Cardiac fibroblast (primary cell): ENCODE measurements at places on chromosomes 1 and 21.

GRCh38 chr1:20448671-20449071 lies 37.3 kb downstream of the CAMK2N1 start:
- no peak for DNase-seq

DNA sequence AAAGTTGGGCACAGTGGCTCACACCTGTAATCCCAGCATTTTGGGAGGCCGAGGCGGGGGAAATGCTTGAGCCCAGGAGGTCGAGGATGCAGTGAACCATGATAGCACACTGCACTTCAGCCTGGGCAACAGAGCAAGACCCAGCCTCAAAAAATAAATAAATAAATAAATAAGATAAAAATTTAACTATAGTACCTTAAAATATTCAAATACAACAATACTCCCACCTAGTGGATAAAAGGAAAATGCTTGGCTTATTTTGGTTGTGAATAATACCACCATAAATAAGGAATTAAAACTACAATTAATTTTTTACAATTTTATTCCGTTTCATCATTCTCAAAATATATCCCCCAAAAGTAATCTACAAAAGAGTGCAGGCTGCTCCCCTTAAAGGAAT lies 8.1 kb downstream of the PSMG1 start:
- peak; percentile 28 for DNase-seq

- peak; percentile 85 for DNase-seq
Measured at GRCh38 chr1:56255516-56256152, 323.7 kb downstream of the PLPP3 start.

GRCh38 chr1:205980237-205980870 lies 22.8 kb downstream of the RAB7B start:
- peak; percentile 39 for DNase-seq

- no peak for DNase-seq
Measured at GRCh38 chr1:5622412-5622811, 369.8 kb downstream of the NPHP4 start.

GRCh38 chr1:163036671-163037070 lies 32.5 kb upstream of the RGS4 start:
- peak; percentile 18 for DNase-seq

GRCh38 chr1:206761159-206761768 lies 9.3 kb upstream of the IL19 start:
- DNase-seq: peak; percentile 34

DNA sequence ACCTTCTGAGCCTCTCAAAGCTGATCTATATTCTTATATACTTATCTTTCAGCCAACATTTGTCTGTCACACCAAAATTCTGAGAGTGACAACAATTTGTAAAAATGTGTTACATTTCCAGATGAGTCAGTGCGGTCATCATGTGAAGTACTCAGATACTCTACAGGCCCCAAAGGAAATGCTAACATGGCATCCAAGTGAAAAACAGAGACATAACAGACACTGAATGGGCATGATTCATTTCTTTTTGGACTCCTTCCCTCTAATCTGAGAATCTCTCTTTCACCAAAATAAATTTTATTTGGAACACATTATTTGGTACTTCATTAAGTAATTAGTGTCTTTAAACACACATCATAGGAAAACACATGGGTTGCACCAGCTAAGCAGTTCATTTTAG lies 96.6 kb downstream of the SLC44A5 start:
- DNase-seq: peak; percentile 21

GRCh38 chr1:82640352-82640751 lies 839.6 kb downstream of the ADGRL2 start:
- DNase-seq: no peak

- DNase-seq: no peak
Measured at GRCh38 chr1:223201967-223202366, 58.9 kb upstream of the TLR5 start.

- no peak for DNase-seq
Measured at GRCh38 chr1:223844787-223845036, 1.0 kb downstream of the TP53BP2 start.

- DNase-seq: no peak
Measured at GRCh38 chr1:27136236-27136551, 18.7 kb downstream of the SLC9A1 start.

DNA sequence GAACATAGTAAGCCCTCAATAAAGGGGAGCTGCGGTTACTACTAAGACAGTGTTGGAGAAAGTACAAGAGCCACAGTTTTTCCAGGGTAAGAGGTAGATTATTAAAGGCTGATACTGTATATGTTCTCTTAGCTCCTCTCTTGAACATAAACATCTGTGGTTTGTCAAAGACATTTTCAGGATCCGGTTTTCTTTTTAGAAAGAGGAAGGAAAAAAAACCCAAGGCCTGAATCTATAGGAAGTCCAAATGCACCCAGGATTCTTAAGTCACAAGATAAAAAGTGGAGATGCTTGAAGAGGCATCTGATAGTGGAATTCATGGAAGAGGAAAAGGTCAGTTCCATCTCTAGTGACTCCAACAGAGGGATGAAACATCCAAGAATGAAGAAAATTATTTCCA lies 24.6 kb upstream of the SLC45A3 start:
- DNase-seq: no peak

DNA sequence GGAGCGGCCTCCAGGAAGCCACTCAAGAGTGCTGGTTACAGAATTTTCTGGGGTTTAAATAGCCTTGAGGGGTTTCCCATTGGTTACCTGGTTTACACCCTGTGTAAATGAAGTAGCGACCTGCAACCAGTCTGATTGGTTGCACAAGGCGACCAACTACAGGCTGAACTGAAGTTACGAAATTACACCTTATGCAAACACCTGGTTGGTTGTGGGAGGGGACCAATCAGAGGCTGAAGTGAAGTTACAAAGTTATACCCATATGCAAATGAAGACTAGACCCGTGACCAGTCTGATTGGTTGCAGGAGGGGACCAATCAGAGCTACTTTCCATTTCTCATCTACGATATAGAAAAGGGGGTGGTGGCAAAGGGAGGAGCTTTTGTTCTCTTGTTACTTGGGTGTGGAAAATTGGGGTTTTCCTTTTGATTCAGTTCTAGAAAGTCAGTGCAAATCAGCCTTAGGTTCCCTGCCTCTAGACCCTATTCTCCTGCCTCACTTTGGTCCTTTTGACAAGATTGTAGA lies 22.2 kb upstream of the C1orf174 start:
- DNase-seq: no peak

- DNase-seq: no peak
Measured at GRCh38 chr1:210705086-210705485, 376.4 kb downstream of the HHAT start.

- DNase-seq: no peak
Measured at GRCh38 chr1:157166590-157166989, 28.4 kb upstream of the ETV3 start.

- DNase-seq: no peak
Measured at GRCh38 chr1:25004355-25004754, 74.3 kb upstream of the RUNX3 start.

GRCh38 chr1:178086766-178087165 lies 7.1 kb upstream of the RASAL2 start:
- peak; percentile 58 for DNase-seq

DNA sequence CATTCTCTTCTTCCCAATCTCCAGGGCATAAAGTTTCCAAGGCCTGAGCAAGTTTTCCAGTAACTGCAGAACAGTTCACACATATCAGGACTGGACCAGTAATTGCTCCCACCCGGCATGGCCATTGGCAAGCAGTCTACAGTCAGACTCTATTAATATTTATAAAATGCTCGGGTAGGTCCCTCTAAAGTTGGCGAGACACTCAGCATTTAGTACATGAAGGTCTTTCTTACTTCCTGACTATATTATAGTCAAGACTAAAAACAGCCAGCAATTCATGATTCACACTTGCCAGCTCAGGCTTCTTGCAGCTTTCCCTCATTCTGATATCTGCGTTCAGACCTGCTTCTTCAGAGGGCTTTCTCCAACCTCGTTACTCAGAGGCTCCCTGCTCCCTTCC lies 25.4 kb downstream of the GADD45A start:
- DNase-seq: peak; percentile 86

DNA sequence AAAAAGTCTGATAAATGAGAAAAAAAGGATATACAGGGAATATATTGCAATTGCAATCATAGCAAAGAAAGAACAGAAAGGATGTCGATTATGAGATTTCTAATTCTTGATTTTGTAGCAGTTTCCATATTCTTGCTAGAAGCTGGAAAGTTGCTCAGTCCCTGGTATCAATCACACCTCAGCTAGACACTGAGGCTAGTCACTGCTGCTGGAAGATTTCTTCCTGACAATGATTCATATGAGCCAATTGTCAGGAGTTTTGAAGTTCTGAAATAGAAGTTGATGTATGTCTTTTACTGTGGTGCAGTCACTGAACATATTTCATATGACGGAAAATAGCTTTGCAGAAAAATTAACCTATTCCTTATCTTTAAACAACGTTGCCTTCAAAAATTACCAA lies 208.4 kb upstream of the C1orf105 start:
- no peak for DNase-seq

DNA sequence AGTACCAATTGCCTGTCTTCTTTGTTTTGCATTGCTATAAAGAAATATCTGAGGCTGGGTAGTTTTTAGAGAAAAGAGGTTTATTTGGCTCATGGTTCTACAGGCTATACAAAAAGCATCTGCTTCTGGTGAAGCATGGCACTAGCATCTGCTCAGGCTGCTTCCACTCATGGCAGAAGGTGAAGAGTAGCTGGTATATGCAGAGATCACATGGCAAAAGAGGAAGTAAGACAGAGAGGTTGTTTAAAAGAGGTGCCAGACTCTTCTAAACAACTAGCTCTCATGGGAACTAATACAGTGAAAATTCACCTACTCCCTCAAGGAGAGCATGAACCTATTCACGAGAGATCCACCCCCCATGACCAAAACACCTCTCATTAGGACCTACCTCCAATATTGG lies 56.7 kb upstream of the GUCA2B start:
- DNase-seq: no peak

- DNase-seq: no peak
Measured at GRCh38 chr21:31755027-31755426, 23.1 kb upstream of the SCAF4 start.

GRCh38 chr1:215423288-215423687 lies 143.8 kb upstream of the KCTD3 start:
- no peak for DNase-seq

GRCh38 chr1:41412748-41413147 lies 51.5 kb downstream of the FOXO6 start:
- no peak for DNase-seq

GRCh38 chr1:15627343-15627988 lies 10.2 kb downstream of the DDI2 start:
- peak; percentile 15 for DNase-seq

- DNase-seq: no peak
Measured at GRCh38 chr1:33396188-33397124, 34.4 kb downstream of the PHC2 start.

- DNase-seq: no peak
Measured at GRCh38 chr1:30117685-30118084, 605.7 kb downstream of the MATN1 start.

DNA sequence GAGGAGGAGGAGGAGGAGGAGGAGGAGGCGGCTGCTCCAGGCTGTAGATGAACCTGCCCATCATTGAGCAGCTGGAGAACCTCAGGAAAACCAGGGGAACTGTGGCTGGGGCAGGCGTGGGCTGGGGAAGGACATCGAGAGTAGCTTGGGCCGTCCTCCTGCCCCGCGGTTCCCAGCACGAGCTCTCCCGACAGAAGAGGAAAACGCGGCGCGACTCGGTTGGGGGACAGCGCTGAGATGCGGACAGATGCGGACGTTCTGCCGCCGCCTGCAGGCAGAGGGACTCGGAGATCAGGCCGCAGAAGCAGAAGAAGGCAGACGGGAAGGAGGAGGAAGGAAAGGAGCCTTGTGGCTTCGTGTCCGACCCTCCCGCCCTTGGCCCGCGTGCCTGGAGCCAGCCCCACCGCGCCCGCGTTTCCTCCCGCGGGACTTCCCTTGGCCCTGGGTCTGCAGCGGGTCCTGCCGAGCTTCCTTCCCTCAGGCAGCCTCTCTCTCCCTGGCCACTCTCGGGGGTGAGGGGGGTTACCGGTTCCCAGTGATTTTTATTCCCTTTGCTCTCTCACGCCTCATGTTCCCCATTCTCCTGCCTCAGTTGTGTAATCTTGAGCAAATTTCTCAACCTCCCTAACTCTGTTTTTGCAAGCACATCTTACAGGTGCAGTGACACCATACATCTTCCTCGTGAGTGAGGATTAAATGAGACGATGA lies 1.7 kb upstream of the TNFRSF9 start:
- peak; percentile 54 for DNase-seq

- no peak for DNase-seq
Measured at GRCh38 chr21:27487676-27488075, 520.8 kb upstream of the ADAMTS5 start.

GRCh38 chr1:43036932-43037331 lies 78.3 kb upstream of the SLC2A1 start:
- no peak for DNase-seq

DNA sequence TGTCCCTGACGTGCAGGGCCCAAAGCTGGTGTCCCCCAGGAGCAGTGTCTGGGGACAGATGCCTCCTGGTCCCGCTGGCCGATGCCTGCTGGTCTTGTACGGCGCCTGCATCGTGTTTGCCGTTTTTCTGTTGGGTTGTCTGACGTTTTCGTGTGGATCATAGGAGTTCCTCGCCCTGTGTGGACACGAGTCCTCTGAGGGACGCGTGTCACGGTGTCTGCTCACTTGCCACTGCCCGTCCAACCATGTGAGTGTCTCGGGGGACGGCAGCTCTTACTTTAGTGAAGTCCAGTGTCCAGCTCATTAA lies 7.4 kb downstream of the MIB2 start:
- DNase-seq: no peak
